T-helper 1 cell (primary cell): ENCODE measurements at places on chromosomes 12 and 14.
A peak's percentile ranks its signal among the peaks of the same experiment; 100 is the strongest.

- no peak for DNase-seq
Measured at GRCh38 chr12:6083601-6084000, 40.9 kb downstream of the VWF start.

- DNase-seq, result no peak
Measured at GRCh38 chr12:52838609-52839435, 4.7 kb upstream of the KRT79 start.

GRCh38 chr12:20555771-20556170 is 139.4 kb upstream of the SLCO1C1 start:
- no peak for DNase-seq

- no peak for DNase-seq
Measured at GRCh38 chr12:22473212-22473611, 71.1 kb downstream of the C2CD5 start.

GRCh38 chr14:51331486-51332367 is 91.7 kb downstream of the TMX1 start:
- DNase-seq, result no peak

- no peak for DNase-seq
Measured at GRCh38 chr12:82627799-82628198, 58.9 kb upstream of the TMTC2 start.

DNA sequence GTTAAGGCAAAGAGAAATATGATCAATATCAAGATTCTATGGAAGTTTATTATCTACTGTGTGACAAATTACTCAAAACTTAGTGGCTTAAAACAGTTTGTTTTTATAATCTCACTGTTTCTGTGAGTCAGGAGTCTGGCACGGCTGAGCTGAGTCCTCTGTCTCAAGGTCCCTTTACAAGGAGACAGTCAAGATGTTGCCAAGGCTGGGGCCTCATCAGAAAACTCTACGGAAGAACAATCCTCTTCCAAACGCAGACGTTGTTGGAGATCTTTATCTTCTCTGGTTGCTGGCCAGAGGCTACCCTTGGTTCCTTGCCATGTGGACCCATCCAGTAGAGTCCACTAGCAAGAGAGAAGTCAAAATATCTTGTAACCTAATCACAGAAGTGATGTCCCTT is 100.6 kb upstream of the CCND2 start:
- no peak for DNase-seq

GRCh38 chr12:52951126-52951525 is 2.2 kb downstream of the KRT18 start:
- DNase-seq, result no peak

- no peak for DNase-seq
Measured at GRCh38 chr12:82651489-82651888, 35.2 kb upstream of the TMTC2 start.

- no peak for DNase-seq
Measured at GRCh38 chr14:64825509-64825908, 54.2 kb downstream of the SPTB start.

GRCh38 chr12:23686095-23686494 is 263.4 kb downstream of the SOX5 start:
- no peak for DNase-seq

DNA sequence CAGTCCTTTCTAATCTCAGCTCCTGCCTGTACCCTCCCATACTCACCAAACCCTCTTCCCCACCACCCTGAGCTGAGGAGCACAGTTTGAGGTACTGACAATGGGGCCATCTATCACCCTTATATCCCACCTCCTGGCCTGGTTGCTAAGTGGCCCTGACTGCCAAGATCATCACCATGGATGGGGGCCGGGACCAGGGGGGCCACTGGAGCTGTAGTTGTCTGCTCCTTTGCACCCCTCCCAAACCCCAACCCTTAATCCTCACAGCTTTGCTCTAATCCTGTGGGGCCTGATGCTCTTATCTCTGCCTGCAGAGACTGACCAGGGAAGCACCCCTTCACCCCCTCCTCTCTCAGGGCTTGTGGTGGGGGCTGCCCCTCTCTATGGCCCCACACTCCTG is 395 bp upstream of the GNB3 start:
- DNase-seq, result no peak

DNA sequence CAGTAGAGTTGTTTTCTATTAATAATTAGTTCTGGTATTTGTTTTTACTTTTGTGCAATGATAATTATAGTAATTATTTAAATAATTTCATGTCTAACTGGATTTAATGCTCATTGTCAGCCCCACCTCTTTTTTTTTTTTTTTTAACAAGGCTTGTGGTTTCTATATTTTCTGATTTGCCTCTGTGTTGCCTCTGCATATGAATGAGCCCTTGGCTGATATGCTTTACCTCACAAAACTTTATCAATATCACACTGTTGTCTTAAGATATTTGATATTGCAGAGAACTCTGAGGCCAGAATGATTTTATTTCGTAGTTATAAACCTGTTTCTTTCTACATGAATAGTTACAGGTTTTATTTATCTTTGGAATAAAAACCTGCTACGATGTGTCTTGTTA is 116.2 kb upstream of the ATP2B1 start:
- no peak for DNase-seq

- no peak for DNase-seq
Measured at GRCh38 chr12:114529966-114530365, 124.0 kb upstream of the TBX5 start.

DNA sequence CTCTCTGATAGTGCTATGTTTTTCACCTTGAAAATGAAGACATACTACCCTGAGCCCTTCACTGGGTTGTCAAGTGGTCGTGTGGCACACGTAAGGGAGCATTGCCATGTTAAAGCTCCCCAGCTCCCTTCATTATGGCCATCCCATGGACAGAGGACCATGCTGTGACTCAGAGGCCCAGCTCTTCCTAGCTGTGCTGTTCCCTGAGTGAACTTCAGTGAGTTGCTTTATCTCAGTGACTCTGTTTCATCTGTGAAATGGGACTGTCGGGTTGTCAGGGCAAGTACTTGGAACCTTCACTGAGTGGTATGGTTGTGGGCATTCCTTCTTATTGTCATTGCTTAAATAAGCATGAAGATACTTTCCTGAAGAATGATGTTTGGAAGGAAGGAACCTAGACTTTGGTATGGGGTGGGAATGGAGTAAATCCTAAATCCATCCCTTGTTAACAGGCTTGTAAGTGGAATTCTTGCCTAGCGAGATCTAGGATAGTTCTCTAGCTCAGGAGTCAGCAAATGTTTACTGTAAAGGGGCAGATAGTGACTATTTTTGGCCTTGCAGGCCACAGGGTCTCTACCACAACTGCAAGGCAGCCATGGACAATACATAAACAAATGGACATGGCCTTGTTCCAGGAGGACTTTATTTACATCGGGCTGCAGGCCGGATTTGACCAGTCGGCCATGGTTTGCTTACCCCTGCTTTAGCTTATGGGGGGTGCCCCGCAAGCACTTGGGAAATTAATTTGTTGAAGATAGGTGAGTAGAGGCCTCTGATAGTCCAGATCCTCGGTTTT is 283.5 kb downstream of the ZFP36L1 start:
- no peak for DNase-seq

- DNase-seq, result no peak
Measured at GRCh38 chr12:53653595-53653994, 22.3 kb downstream of the ATP5MC2 start.

GRCh38 chr14:50212726-50213125 is 18.7 kb downstream of the SOS2 start:
- no peak for DNase-seq

- DNase-seq, result no peak
Measured at GRCh38 chr14:87542288-87542687, 450.7 kb downstream of the GALC start.

DNA sequence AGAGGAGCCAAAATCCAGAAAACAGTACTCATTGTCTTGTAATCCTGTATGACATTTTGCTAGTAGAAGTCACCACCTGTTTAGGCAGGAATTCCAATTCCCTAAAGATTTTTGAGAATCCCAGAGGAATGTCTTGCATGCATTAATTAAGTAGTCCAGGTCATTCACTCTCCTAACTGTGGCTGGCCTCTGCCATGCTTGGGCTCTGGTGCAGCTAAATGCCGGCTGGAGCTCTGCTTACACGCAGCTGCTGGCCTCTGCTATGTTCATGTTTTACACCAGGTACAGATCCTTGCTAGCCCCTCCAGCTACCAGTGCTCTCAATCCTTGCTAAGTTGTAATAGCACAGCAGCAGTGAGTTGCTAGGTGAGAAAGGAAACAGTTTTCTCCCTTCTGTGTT is 16.3 kb upstream of the HIF1A start:
- no peak for DNase-seq

- DNase-seq, result no peak
Measured at GRCh38 chr14:78383060-78383459, 212.9 kb downstream of the NRXN3 start.

GRCh38 chr12:31325524-31325875 is 450 bp downstream of the SINHCAF start:
- DNase-seq, result no peak

DNA sequence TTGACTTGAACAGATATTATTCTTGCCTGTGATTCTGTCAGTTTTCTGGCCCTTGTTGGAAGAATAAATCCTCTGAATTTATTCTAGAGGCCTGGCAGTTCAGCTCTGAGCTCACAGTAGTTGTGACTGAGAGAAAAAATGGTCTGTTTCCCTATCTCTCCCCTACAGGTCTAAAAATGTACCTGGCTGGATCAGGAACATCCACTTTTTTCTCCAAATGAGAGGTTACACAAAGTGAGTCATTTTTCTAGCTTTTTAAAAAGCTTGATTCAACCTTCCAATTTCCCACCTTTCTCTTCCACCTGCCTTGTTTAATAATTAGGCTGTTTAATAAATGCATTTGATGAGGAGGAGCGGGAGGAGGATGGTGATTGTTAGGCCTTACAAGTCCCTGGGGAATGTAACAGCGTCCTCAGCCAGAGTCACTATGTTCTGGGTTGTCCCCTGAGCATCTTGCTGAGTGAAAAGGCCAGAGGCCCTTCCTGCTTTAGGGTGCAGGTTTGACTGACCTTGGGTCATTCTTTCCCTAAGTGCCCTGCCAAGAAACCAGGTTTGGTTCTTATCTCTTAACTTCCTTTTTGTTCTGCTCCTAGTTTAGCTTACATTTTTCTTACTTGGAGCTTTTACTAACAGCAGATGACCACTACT is 91.7 kb upstream of the FUT8 start:
- DNase-seq, result no peak

GRCh38 chr12:49197256-49197655 is 8.4 kb upstream of the TUBA1A start:
- DNase-seq, result no peak

DNA sequence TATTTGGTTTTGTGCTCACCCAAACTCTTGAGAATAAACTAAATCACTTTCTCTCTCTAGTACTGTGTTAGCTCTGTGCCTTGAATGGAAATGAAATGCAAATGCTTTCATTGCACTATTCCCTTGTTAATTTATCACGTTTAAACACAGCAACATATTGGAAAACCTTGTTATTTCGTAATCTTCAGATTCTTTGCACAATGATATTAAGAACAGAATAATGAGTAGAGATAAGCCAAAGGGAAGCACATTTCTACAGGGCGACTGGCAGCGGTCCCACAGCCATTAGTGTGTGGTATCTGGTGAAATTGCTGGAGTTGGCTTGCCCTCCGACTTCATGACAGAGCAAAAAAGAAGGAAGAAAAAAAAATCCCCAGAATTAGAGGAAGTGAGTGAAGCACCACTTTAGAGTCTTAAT is 166.1 kb upstream of the E2F7 start:
- no peak for DNase-seq

DNA sequence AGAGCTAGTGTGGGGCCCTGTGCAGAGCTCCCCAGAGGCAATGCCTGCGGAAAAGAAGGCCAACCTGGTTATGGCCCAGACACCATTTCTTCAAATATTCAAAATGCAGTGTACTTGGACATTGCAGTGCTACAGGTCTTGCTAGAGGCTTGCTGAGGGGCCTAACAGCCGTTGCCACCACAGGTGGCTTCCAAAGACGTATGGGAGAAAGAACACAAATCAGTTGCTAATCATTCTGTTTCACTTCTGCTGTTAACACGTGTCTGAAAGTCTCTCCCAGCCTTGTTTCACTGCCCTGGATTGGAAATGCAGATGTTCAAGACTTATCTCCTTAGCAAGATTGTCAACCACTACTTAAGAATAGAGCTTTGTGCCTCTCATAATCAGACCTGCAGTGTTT is 925.9 kb downstream of the GALC start:
- no peak for DNase-seq

DNA sequence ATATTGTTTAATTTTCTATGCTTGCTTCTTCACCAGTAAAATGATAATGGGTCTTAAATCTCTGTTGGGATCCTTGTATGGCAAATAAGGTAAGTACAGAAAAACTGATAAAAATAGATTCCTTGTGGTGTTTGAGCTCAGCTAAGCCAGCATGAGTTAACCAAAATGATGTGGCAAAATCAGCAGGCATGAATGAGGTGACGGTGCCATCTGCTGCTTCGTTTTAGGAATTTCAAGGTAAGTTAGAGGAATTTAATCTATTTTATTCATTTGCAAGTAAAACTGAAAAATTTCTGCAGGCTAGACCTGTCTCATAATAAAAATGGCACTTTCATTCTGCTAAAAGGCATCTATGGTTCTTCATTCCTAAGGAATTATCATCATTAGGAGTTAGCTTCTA is 10.0 kb upstream of the CLEC7A start:
- DNase-seq, result peak; percentile 31

DNA sequence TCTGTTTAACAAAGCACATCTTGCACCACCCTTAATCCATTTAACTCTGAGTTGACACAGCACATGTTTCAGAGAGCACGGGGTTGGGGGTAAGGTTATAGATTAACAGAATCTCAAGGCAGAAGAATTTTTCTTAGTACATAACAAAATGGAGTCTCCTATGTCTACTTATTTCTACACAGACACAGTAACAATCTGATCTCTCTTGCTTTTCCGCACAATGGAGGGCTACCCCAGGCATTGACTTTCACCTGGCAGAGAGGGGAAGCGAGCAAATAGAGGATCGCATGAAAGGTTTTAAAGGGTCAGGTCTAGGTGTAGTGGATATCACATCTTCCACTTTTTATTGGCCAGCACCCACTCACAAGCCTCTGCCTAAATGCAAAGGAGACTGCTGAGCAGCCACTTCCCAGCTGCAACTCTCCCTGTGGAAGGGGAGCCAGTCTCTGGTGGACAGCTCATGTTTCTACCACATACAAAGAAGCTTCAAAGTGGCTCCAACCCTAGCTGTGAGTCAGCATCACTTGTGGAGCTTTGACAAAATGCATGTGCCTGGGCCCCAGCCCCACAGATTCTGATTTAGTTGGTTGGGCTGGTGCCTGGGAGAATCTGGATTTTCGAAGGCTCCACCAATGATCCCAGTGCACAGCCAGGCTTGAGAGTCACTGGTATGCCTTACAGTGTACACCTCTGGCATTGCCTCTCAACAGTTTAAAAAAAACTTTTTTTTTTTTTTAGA is 7.2 kb upstream of the FNTB start:
- no peak for DNase-seq

- DNase-seq, result no peak
Measured at GRCh38 chr12:19194963-19195362, 65.4 kb downstream of the PLEKHA5 start.
